ENCODE measurements at places on chromosomes 6 and 20. TPM values are rescaled to one million over a fixed set of nuclear protein-coding genes. Genes with fewer than 3 reads are reported as not detected.

Gene GNAS-AS1
- total RNA-seq, result 1.2 TPM

Gene SPATA2
- 0.83 TPM for total RNA-seq

Gene IFT52
- 48.6 TPM for total RNA-seq

Gene DEFB124
- total RNA-seq, result not detected

Gene NKX2-2
- total RNA-seq, result not detected

Gene RIMS4
- total RNA-seq, result under 0.01 TPM

Gene BPIFB1
- not detected for total RNA-seq

Gene CST5
- total RNA-seq, result not detected

Gene POPDC3
- 8.2 TPM for total RNA-seq
